ENCODE measurements at places on chromosomes 5 and 9. TPM values are rescaled to one million over a fixed set of nuclear protein-coding genes. Genes with fewer than 3 reads are reported as not detected.

DNA sequence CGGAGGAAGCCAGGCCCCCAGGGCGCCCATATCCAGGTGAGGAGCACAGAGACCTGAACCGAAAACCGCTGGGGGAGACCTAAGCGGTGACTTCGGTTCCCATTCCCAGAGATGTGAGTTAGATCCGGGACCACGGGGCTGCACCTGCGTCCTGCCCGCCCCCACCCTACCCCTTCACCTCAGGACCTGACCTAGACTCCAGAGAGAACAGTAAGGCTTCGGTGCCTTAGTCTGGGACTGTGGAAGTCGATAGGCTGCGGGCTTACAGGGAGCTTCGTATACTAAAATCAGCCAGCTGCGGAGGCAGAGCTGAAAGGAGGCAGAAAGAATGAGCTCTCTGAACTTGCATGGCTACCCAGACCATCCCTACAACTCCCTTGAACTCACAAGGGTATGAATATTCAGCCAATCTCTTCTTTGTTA, 518 bp upstream of the FAM13B start:
- DNase-seq: no peak

- DNase-seq: no peak
Measured at GRCh38 chr5:163193886-163194285, 243.5 kb upstream of the CCNG1 start.

DNA sequence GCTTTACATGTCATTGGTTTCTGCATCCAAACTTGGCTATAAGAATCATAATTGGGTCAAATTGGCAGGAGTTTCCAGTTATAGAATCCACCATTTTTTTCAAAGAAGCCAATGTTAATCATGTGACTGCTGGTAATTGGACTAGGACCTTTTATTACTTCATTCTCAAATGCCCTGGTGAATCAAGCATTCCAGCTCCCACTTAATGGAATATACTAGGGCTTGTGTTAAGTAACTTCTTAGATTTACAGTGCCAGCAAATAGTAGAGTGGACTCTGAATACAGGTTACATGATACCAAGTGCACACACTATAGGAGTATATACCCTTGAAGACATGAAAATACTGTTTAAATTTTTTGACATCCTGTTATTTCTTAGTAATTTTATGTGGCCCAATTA, 96.7 kb downstream of the NUDT12 start:
- DNase-seq: no peak

DNA sequence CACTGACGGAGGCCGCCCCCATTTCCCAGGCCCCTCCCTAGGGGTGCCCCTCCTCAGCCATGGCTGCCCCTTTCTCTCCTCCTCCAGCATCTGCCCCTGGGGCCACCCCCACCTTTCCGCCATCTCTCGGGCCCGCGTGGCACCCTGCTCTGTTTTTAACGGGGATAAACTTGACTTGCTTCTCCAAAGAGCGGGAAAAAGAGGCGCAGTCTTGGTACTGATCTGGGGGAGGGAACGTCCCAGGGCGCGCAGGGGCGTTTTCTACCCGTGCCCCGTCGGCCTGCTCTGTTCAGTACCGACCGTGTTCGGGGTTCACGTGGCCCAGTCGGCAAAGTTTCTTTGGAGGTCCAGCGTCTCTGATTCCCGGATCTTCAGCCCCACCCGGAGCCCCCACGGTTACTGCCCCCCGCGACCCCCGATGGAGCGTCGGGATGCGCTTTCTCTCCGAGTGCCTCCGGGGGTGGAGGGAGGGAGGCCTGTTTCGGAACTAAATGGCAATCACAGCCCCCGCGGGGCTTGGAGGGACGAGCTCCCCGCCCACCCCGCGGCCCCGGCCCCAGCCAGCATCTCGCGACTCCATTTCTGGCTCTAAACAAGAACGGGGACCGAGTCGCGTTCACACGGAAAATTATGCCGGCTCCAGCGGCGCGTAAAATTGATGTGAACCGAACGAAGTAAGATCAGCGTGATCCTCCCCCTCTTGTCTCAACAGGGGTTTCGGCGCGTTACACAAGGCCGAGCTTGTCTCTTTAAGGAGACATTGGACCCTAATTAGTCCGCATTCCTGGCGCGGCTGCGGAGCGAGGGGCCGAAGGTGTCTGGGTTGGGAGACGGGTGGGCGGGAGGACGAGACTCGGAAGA, 1.1 kb upstream of the TLE4 start:
- no peak for DNase-seq

DNA sequence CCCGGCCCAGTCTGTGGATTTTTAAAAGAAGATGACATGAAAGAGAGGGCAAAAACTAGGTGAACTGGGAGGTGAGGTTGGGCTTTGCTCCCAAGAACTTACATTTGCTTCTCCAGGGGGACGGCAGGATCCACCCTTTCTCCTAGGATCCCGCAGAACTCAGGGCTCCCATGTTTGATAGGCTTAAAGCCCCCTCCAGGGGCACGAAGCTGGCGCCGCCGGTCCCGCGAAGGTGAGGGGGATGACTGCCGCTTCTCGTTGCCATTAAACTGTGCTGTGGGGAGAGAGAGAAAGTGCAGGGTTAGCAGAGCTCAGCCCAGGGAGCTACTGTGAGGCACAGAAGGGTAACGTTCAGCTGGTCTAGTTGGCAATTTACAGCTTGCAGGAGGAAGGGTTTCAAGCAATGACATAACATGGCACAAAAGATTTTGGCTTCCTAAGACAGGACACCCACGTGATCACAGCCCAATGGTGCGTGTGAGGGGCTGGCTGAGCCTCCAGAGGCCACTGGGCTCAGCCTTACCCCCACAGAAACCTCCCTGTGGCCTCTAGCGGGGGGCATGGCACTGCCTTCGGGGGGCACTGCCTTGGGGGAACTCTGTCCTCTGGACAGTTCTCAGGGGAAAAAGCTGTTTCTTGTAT, 52.0 kb upstream of the SLC25A51 start:
- DNase-seq: no peak

- DNase-seq: no peak
Measured at GRCh38 chr5:135740475-135740874, 94.0 kb upstream of the SLC25A48 start.

- no peak for DNase-seq
Measured at GRCh38 chr9:78830301-78830700, 533.4 kb downstream of the PSAT1 start.

DNA sequence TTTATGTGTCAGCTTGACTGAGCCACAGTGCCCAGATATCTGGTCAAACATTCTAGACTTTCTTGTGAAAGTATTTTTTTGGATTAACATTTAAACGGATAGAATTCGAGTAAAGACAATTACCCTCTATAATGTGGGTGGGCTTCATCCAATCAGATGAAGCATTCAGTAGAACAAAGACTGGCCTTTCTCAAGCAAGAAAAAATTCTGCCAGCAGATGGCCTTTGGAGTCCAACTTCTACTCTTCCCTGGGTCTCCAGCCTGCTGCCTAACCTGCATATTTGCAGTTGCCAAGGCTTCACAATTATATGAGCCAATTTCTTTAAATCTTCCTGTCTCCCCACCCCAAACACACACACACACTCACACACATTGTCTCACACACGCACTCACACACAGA, 86.4 kb downstream of the MED10 start:
- DNase-seq: no peak

- DNase-seq: peak; percentile 72
Measured at GRCh38 chr9:91162784-91163443, 198.8 kb downstream of the AUH start.

- DNase-seq: no peak
Measured at GRCh38 chr9:106877345-106877744, 14.4 kb downstream of the ZNF462 start.

GRCh38 chr9:127945338-127945737, 7.7 kb upstream of the DPM2 start:
- DNase-seq: no peak

GRCh38 chr5:174596429-174596828, 128.0 kb upstream of the MSX2 start:
- no peak for DNase-seq

- peak; percentile 93 for DNase-seq
Measured at GRCh38 chr5:172795318-172795977, 24.5 kb upstream of the DUSP1 start.

- DNase-seq: no peak
Measured at GRCh38 chr9:114896344-114896743, 34.0 kb downstream of the TNFSF8 start.

- no peak for DNase-seq
Measured at GRCh38 chr5:56984445-56984844, 32.5 kb upstream of the MIER3 start.

GRCh38 chr5:161373345-161373707, 173.2 kb downstream of the GABRB2 start:
- no peak for DNase-seq

DNA sequence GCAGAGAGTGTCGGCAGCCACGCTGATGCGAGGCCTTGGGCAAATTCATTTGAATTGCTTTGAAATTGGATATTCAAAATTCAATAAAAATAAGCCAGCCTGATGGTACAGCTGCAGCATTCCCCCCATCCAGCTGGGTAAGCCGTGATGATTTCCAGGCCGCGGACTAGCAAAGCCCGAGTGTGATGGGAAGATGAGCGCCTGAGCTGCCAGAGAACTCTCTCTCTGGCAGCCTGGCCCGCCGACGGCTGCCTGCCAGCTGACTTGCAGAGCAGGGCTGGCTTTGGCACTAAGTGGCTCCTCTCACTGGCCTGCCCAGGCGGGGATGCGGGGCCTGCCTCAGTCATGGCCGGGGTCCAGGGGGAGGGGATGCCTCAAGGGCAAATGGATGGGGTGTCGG, 268.3 kb upstream of the WWC1 start:
- no peak for DNase-seq

GRCh38 chr5:138998521-138998920, 123.4 kb upstream of the LRRTM2 start:
- no peak for DNase-seq

DNA sequence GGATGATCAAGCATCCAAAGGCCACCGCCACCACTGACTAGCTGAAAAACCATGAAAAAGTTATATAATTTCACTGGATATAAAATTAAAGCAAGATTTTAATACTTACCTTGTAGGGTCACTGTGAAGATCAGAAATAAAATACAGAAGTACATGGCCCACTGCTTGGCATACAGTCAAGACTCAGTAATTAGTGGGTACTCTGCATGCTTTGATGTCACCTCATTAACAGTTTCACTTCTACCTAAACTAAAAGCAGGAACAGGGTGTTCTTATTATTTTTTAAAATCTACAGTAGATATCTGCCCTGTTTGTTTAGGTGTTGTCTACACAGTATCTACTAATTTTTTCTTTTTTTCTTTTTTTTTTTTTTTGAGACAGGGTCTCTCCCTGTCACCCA, 66.4 kb downstream of the NFIB start:
- DNase-seq: no peak

DNA sequence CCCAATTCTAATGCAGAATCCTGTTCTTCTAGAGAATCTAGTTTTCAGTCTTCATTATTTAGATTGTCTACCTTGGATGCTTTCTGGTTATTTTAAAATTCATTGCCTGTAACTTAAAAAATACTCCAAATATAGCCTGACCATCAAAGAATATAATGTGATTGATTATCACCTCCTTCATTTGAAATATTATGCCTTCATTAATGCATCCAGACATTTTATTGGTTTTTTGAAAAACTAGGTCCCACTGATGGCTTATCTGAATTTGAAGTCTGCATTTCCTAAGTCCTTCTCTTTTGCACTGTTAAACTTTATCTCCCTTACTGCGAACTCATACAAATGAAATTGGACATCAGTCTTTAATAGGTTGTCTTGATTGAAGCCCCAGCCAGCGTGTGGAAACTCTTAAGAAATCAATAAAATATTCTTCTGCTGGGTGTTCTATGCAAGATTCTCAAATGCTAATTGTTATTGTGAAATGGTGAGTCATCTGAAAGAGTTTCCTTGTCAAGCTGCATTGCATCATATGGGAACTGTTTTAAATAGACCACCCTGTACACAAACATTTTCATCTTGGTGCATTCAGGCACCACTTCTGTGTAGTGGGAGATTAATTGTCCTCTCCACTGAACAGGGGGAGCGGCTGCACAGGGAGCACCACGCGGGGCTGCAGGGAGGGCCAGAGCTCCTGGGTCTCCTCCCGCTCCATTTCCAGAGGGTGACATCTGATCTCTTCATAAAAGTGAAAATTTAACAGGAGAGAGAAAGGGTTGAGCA, 92.3 kb upstream of the FANCC start:
- no peak for DNase-seq

- no peak for DNase-seq
Measured at GRCh38 chr5:43110606-43111170, 10.0 kb upstream of the ZNF131 start.

GRCh38 chr9:129095170-129095667, 14.3 kb downstream of the DOLPP1 start:
- DNase-seq: no peak

DNA sequence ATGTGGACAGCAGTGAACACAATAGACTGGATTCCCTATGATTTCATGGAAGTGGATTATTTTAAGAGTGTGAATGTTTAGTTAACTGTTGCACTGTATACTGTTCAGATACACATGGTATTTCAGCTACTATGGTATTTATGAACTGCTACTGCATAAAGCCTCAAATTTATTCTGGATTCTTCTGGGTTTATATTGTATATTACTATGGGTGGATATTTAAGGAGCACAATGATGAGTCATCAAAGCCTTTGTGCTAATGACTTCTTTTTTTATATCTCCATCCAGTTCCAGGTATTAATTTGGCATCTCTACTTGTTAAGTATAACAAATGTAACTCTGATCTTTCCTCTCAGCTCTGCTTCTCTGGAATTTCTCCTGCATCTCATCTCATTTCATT, 6.8 kb downstream of the KDM4C start:
- no peak for DNase-seq

- DNase-seq: no peak
Measured at GRCh38 chr9:114339130-114339908, 9.7 kb downstream of the ORM2 start.

DNA sequence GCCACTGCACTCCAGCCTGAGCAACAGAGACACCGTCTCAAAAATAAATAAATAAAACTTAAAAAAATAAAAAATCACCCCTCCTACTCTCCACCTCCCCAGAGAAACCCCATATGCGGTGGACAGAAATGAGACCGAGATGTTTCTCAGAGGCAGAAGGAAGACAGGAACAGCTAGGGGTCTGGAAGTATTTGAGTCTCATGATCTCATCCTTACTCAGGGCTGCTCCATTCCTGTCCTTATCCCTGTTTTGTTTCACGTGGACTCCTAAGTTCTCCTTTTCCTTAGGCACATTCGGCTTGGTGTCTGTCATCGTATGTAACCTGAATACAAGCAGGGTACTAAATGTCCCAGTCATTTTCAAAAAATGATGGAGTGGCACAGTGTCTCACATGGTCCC, 76.1 kb downstream of the C9orf50 start:
- DNase-seq: no peak

KLHL3 gene
- total RNA-seq: 7.5 TPM

CNTNAP3B gene
- total RNA-seq: 47.1 TPM

SPAG8 gene
- not detected for total RNA-seq

ADAMTS19 gene
- 0.32 TPM for total RNA-seq

RICTOR gene
- 12.1 TPM for total RNA-seq

PHF24 gene
- total RNA-seq: not detected

PFDN1 gene
- 135 TPM for total RNA-seq

LHX3 gene
- not detected for total RNA-seq

HMCN2 gene
- total RNA-seq: 7.5 TPM

PCDHB9 gene
- 1.9 TPM for total RNA-seq

ADAMTSL1 gene
- total RNA-seq: 12.3 TPM

ARHGEF39 gene
- total RNA-seq: 1.1 TPM

CD14 gene
- total RNA-seq: 122 TPM

LYRM7 gene
- 0.32 TPM for total RNA-seq

WNK2 gene
- total RNA-seq: not detected

STING1 gene
- total RNA-seq: 179 TPM

SARDH gene
- total RNA-seq: 1.3 TPM

DRD1 gene
- 0.11 TPM for total RNA-seq

CDX1 gene
- not detected for total RNA-seq
